ENCODE measurements at places on chromosomes 1 and 21. TPM values are rescaled to one million over a fixed set of nuclear protein-coding genes. Genes with fewer than 3 reads are reported as not detected.

HAPLN2 gene
- not detected for total RNA-seq

SELP gene
- 5.4 TPM for total RNA-seq

ZFP69 gene
- 4.6 TPM for total RNA-seq

NOS1AP gene
- total RNA-seq: 2.2 TPM

GRCh38 chr1:248820041-248820585 is 5.6 kb downstream of the SH3BP5L start:
- no peaks in the 10 kb centered on the region for H3K36me3 ChIP-seq
- H3K4me3 ChIP-seq: no peak overlapping the region

DNA sequence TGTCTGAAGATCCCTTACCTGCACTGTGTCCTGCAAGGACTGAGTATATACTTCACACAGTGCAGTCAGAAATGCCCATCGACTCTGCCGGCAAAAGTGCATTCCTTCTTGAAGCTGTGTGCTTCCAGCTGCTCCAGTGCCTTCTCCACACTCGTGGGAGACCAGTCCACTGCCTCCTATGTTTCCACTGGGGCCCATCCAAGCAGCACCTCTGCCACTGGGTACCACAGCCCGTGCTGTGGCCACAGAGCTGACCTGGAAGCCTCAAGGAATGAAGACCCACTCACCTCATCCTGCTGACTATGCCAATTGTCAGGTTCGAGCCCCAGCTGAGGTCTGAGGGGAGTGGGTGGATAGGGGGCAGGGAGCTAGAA is 108.1 kb downstream of the GDAP2 start:
- no peaks in the 10 kb centered on the region for H3K36me3 ChIP-seq
- H3K4me3 ChIP-seq: no peak overlapping the region
- no peaks in the 10 kb centered on the region for H3K4me1 ChIP-seq
- no peaks in the 10 kb centered on the region for H3K27me3 ChIP-seq
- H3K27ac ChIP-seq: no peak overlapping the region

DNA sequence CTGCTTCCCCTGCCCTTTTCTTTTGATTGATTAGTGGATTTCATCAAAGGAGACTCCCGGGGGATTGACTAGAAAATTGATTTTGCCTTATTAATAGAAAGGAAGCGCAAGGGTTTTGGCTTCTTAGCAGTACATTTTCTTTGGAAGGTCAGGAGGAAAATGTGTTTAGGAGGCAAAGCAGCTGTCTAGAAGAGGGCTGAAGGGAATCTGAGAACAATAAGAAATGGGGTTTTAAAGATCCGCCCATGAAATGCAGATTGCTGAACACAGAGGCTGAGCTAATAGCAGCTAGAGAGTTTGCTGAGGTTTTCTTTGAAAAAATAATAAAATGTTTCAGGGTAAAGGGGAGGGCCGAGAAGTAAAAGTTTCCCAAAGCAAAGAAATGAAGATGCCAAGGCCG is 4.9 kb downstream of the SERTAD4 start:
- H3K27ac ChIP-seq: peak overlapping the region; percentile 69
- no peaks in the 10 kb centered on the region for H3K27me3 ChIP-seq
- H3K4me1 ChIP-seq: peaks cover 8% of the 10 kb centered on the region
- DNase-seq: no peak
- peak overlapping the region; percentile 3 for H3K4me3 ChIP-seq

DNA sequence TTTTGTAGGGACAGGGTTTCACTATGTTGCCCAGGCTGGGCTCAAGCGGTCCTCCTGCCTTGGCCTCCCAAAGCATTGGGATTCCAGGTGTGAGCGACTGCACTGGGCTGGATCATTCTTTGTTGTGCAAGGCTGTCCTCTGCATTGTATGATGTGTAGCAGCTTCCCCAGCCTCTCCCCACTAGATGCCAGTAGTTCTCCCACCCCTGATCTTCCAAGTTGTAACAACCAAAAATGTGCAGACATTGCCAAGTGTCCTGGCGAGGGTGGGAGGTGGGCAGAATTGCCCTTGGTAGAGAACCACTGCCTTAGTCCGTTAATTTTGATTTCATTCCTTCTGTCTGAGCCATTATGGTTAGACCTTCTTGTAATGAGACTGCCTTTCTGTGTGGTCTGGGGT is 7.2 kb downstream of the GALNT2 start:
- H3K4me1 ChIP-seq: no peaks in the 10 kb centered on the region
- no peaks in the 10 kb centered on the region for H3K36me3 ChIP-seq
- H3K27me3 ChIP-seq: no peaks in the 10 kb centered on the region
- H3K4me3 ChIP-seq: no peak overlapping the region
- no peak for DNase-seq

DNA sequence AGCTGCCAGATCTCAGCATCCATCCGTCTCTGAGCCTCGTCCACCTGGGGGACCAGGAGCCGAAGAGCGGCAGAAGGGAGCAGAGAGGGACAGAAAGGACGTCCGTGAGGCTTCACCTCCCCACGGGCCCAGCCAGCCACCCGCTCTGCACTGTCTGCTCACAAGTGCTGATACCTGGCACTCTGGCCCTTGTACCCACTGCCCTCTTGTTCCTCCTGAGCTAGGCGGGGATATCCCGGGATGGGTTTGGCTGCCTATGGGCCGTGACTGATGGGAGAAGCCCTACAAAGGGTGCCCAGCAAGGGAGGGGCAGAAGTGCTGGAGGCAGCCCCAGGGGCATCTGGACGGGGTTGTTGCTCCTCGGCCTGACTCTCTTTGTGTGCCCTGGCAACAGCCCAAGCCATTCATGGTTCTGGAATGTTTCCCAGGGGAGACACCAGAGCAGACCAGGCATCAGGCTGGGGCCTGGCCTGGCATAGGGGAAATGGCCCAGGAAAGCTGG is 57.6 kb downstream of the LDLRAD2 start:
- no peaks in the 10 kb centered on the region for H3K36me3 ChIP-seq
- H3K4me3 ChIP-seq: no peak overlapping the region
- H3K27me3 ChIP-seq: no peaks in the 10 kb centered on the region
- H3K27ac ChIP-seq: peak overlapping the region; percentile 66

DNA sequence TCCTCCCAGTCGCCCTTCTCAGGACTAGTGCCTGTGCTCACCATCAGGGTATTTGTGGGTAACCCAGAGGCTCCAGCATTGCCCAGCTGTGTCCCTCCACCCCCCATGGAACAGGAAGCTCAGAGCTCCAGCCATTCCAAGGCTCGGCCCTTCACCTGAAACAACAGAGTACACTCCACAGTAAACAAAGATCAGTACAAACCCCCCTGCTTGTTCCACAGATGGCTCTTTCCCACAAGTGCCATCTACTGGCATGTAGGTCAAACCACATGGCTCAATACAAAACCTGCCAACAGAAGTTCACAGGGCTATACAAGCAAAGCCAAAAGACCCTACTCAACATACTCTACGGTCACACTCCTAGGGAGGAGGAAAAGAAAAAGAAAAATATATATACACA is 258.7 kb downstream of the AGBL4 start:
- no peak overlapping the region for H3K27ac ChIP-seq
- H3K36me3 ChIP-seq: no peaks in the 10 kb centered on the region
- H3K4me1 ChIP-seq: no peaks in the 10 kb centered on the region
- no peak for DNase-seq
- H3K27me3 ChIP-seq: no peaks in the 10 kb centered on the region

- H3K36me3 ChIP-seq: peaks cover 20% of the 10 kb centered on the region
- peaks cover 11% of the 10 kb centered on the region for H3K4me1 ChIP-seq
Observed at GRCh38 chr1:44640200-44640853, 34.0 kb downstream of the TMEM53 start.

DNA sequence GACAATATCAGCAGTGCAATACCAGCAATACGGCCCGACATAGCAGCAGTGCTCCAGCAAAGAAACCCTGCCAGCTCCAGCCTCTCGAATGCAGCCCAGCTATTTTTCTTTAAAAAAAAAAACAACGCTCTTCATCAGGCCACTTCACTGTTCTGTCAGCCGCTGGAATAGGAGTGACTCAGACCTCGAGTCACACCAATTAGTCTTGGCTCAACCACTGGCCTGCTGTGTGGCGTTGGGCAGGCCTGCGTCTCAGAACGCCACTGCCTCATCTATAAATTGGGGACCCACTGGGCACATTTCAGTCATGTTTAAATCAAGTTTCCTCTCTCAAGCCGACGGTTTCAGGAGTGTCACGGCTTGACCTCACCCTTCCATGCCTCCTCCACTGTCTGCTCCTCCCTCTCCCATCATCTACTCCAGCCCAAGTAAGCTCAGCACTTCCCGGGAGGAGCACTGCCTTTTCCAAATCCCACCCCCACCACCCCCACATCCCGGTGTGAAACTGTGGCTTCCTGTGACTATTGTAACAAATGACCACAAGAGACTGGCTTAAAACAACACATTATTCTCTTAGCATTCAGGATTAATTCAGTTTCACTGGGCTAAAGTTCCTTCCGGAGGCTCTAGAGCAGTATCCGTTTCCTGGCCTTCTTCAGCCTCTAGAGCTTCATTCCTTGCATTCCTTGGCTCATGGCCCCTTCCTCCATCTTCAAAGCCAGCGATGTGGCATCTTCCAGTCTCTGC is 71.9 kb upstream of the EFHD2 start:
- H3K4me3 ChIP-seq: no peak overlapping the region
- peak overlapping the region; percentile 69 for H3K27ac ChIP-seq
- no peak for DNase-seq
- no peaks in the 10 kb centered on the region for H3K36me3 ChIP-seq
- no peaks in the 10 kb centered on the region for H3K4me1 ChIP-seq

GRCh38 chr1:92567211-92567868 is 80.6 kb upstream of the GFI1 start:
- H3K36me3 ChIP-seq: no peaks in the 10 kb centered on the region
- no peaks in the 10 kb centered on the region for H3K4me1 ChIP-seq
- H3K4me3 ChIP-seq: no peak overlapping the region

GRCh38 chr1:59143811-59144210 is 153.1 kb upstream of the FGGY start:
- H3K4me3 ChIP-seq: no peak overlapping the region
- no peaks in the 10 kb centered on the region for H3K36me3 ChIP-seq
- H3K27me3 ChIP-seq: no peaks in the 10 kb centered on the region
- no peak for DNase-seq
- H3K4me1 ChIP-seq: no peaks in the 10 kb centered on the region
- H3K27ac ChIP-seq: no peak overlapping the region

DNA sequence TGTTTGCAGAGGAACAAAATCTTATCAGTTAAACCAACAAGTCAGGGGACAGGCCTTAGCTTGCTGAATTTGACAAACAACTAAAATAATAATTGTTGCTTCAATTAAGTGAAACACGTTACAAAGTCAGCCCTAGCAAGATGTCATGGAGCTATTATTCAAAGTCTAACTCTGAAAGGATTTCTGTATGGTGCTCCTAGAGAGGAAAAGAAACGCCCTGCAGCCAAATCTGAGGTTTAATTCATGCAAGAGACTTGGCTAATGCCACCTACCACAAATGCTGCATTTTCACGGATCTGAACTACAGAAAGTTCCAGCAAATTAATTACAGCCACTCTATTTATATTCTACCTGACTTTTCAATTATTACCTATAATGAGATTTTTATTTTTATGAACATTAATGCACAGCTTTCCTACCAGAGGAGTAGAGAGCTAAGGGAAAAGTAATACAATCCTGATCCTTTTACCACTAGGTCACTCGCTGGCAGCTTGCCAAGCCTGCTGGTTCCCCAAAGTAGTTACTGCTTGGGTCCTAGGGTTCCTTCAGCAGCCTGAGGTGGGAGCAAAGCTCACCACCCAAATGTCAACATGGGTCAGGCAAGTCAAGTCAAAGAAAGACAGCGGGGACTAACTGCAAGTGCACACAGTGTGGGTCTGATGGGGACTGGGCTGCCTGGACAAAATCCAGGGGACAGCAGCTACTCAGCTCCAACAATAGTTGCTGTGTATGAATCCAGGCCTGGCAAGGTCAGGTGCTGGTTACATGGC is 8.5 kb downstream of the COLGALT2 start:
- H3K36me3 ChIP-seq: no peaks in the 10 kb centered on the region
- no peak overlapping the region for H3K4me3 ChIP-seq
- H3K4me1 ChIP-seq: no peaks in the 10 kb centered on the region
- no peaks in the 10 kb centered on the region for H3K27me3 ChIP-seq

DNA sequence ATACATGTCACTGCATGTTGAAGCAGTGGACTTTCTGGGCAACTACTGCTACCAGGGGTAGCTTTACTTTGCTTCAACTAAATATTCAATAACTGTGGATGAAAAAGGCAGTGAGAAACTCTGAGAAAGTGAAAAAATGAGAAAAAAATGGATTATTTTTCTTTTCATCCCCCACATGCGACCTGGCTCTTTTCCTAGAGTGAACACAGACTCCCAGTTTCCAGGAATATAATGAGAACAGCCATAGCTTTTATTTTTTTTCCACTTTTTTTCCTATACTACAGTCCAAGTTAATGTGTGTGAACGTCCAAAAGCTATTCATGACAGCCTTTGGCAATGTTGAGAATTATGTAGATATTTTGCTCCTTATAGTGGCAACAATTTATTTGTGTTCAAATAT is 230.4 kb downstream of the DNM3 start:
- H3K27me3 ChIP-seq: no peaks in the 10 kb centered on the region
- H3K36me3 ChIP-seq: no peaks in the 10 kb centered on the region
- no peaks in the 10 kb centered on the region for H3K4me1 ChIP-seq
- no peak overlapping the region for H3K4me3 ChIP-seq
- H3K27ac ChIP-seq: no peak overlapping the region

DNA sequence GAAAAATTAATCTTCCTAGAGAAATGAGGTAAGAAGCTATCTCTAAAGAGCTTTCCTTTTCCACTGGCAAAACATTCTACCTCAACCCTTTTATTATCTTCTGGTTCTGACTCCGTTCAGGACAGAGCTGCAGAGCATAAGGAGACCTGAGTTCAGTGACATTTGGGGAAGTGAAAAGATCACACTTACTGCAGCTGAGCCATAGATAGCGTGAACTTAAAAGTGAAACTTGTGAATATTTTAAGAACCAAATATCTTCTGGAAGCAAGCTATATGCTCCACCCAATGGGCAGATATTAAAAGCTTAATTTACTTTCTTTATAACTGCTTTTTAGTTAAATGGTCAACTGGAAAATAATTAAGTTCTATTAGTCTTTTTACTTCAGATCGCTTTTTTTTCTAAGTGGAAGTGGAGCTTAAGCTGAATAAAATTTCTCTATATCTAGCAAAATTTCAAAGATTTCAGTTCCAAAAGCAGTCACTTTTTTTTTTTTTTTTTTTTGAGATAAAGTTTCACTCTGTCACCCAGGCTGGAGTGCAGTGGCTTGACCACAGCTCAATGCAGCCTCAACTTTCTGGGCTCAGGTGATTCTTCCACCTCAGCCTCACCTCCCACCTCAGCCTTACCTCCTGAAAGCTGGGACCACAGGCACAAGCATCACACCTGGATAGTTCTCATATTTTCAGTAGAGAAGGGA is 11.9 kb downstream of the PTPN22 start:
- H3K4me1 ChIP-seq: no peaks in the 10 kb centered on the region
- DNase-seq: no peak
- no peaks in the 10 kb centered on the region for H3K36me3 ChIP-seq
- H3K27me3 ChIP-seq: no peaks in the 10 kb centered on the region
- H3K27ac ChIP-seq: no peak overlapping the region

GRCh38 chr1:224873434-224874369 is 55.8 kb upstream of the DNAH14 start:
- DNase-seq: no peak
- no peaks in the 10 kb centered on the region for H3K4me1 ChIP-seq
- no peak overlapping the region for H3K4me3 ChIP-seq
- H3K27ac ChIP-seq: no peak overlapping the region
- no peaks in the 10 kb centered on the region for H3K27me3 ChIP-seq
